ENCODE measurements at places on chromosomes 3 and 15. TPM values are rescaled to one million over a fixed set of nuclear protein-coding genes. Genes with fewer than 3 reads are reported as not detected.

NCKIPSD gene
- total RNA-seq, result 30.9 TPM

PLSCR5 gene
- not detected for total RNA-seq

CLDN18 gene
- 0.13 TPM for total RNA-seq

ANKDD1A gene
- 50.0 TPM for total RNA-seq

CELSR3 gene
- total RNA-seq, result 17.3 TPM

RETNLB gene
- total RNA-seq, result not detected

SPINK8 gene
- not detected for total RNA-seq

MYRIP gene
- 4.3 TPM for total RNA-seq

CLRN1 gene
- not detected for total RNA-seq

TEX55 gene
- total RNA-seq, result not detected

MESP2 gene
- total RNA-seq, result 0.20 TPM

RLBP1 gene
- total RNA-seq, result not detected

PPIP5K1 gene
- total RNA-seq, result 14.9 TPM

SMAD6 gene
- total RNA-seq, result 121 TPM

ZIC1 gene
- total RNA-seq, result not detected

TGM4 gene
- total RNA-seq, result not detected

ZDHHC23 gene
- total RNA-seq, result 15.5 TPM

ALDH1A2 gene
- not detected for total RNA-seq

ZMYND10 gene
- total RNA-seq, result 1.4 TPM

CSPG5 gene
- total RNA-seq, result 3.1 TPM

PRR20G gene
- not detected for total RNA-seq

LRRK1 gene
- total RNA-seq, result 3.9 TPM

FAM81A gene
- 0.41 TPM for total RNA-seq

PLA2G4E gene
- total RNA-seq, result not detected

CEMIP gene
- not detected for total RNA-seq

PSTPIP1 gene
- 1.4 TPM for total RNA-seq

HMG20A gene
- total RNA-seq, result 50.5 TPM

SPG11 gene
- 61.6 TPM for total RNA-seq

TTLL13 gene
- total RNA-seq, result not detected

PLSCR2 gene
- total RNA-seq, result 2.7 TPM

CPLX3 gene
- total RNA-seq, result 0.63 TPM

UBR1 gene
- 30.9 TPM for total RNA-seq

EHD4 gene
- total RNA-seq, result 17.3 TPM

IL1RAP gene
- total RNA-seq, result 2.6 TPM

ANP32A gene
- 385 TPM for total RNA-seq

NKIRAS1 gene
- total RNA-seq, result 6.9 TPM

OIP5 gene
- 8.5 TPM for total RNA-seq

TRIM42 gene
- total RNA-seq, result not detected

HTR3E gene
- not detected for total RNA-seq

SERINC4 gene
- 0.15 TPM for total RNA-seq

ANKUB1 gene
- total RNA-seq, result not detected

ERC2 gene
- total RNA-seq, result 16.1 TPM

UROC1 gene
- not detected for total RNA-seq

SELENOK gene
- total RNA-seq, result 54.6 TPM
